ENCODE measurements at places on chromosomes 11 and 22. TPM values are rescaled to one million over a fixed set of nuclear protein-coding genes. Genes with fewer than 3 reads are reported as not detected.

The ALG12 gene
- 17.4 TPM for total RNA-seq

The MRGPRE gene
- 0.78 TPM for total RNA-seq

The ELF5 gene
- not detected for total RNA-seq

The CHRM1 gene
- total RNA-seq = not detected

The IFITM1 gene
- 51.7 TPM for total RNA-seq

The NOX4 gene
- 0.13 TPM for total RNA-seq

The OR51B5 gene
- total RNA-seq = 0.11 TPM

The SPDYC gene
- total RNA-seq = not detected

The IGSF9B gene
- total RNA-seq = 7.1 TPM

The HBB gene
- total RNA-seq = not detected

The MAJIN gene
- not detected for total RNA-seq

The ADAMTS15 gene
- total RNA-seq = 13.3 TPM

The APOL5 gene
- total RNA-seq = not detected

The ZBTB16 gene
- total RNA-seq = 1.8 TPM

The MAML2 gene
- 18.8 TPM for total RNA-seq

The KRTAP5-9 gene
- not detected for total RNA-seq

The OR52I1 gene
- not detected for total RNA-seq

The APOA5 gene
- not detected for total RNA-seq

The TRPM5 gene
- total RNA-seq = not detected

The TSSK2 gene
- total RNA-seq = not detected

The UPK3A gene
- not detected for total RNA-seq

The NXPE4 gene
- not detected for total RNA-seq

The SCGB1C1 gene
- not detected for total RNA-seq

The SHANK3 gene
- 0.39 TPM for total RNA-seq

The APBB1 gene
- 37.8 TPM for total RNA-seq

The CFAP300 gene
- 11.0 TPM for total RNA-seq

The NAV2 gene
- 25.5 TPM for total RNA-seq

The CRYBB2 gene
- total RNA-seq = not detected

The MIAT gene
- total RNA-seq = 0.78 TPM

The APOL4 gene
- total RNA-seq = 0.52 TPM

The TXNRD2 gene
- 13.3 TPM for total RNA-seq

The KCNJ4 gene
- total RNA-seq = not detected

The BCO2 gene
- total RNA-seq = 1.5 TPM

The CCDC81 gene
- 1.1 TPM for total RNA-seq

The TPBGL gene
- total RNA-seq = not detected
